HAP-1 (cell line): ENCODE measurements at places on chromosomes 7 and 10.

- DNase-seq, result no peak
Measured at GRCh38 chr10:77131214-77131613, 506.4 kb downstream of the KCNMA1 start.

- DNase-seq, result no peak
Measured at GRCh38 chr7:129859183-129859582, 93.6 kb downstream of the UBE2H start.

GRCh38 chr7:74026406-74026902, 1.5 kb upstream of the ELN start:
- DNase-seq, result no peak

GRCh38 chr10:121406823-121407545, 191.3 kb downstream of the FGFR2 start:
- DNase-seq, result no peak

GRCh38 chr7:116509982-116510579, 10.5 kb downstream of the CAV2 start:
- DNase-seq, result no peak

DNA sequence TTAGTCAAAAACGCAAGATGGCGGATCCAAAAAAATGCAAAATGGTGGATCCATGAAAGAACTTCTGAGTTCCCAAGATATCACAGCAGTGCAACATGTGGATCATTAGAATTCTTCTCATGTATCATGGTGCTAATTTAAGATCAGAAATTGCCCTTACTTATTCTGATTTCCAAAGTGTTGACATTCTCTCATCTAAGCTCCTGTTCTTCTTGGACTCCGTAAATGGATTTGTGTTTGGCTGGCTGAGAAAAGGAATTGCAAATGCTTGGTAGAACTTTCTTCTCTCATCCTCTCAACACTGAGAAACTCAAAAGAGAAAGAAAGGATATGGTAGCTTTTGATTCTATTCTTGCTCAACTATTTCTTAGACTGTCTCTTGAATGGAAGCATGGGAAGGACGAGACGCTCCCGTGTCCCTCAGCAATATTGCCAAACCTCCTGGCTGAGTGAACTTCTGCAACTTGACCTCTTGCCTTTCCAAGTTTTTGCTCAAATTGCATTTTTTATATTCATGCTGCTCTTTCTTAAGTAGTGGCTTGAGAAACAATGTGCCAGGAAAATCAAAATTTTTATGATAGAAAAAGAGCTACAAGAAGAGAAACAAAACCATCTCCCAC, 44.7 kb downstream of the FRMD4A start:
- DNase-seq, result no peak

- no peak for DNase-seq
Measured at GRCh38 chr7:148581624-148582023, 8.9 kb upstream of the C7orf33 start.

- DNase-seq, result no peak
Measured at GRCh38 chr7:2404714-2405119, 1.3 kb downstream of the CHST12 start.

- DNase-seq, result no peak
Measured at GRCh38 chr7:132009778-132010177, 453.4 kb upstream of the PODXL start.

DNA sequence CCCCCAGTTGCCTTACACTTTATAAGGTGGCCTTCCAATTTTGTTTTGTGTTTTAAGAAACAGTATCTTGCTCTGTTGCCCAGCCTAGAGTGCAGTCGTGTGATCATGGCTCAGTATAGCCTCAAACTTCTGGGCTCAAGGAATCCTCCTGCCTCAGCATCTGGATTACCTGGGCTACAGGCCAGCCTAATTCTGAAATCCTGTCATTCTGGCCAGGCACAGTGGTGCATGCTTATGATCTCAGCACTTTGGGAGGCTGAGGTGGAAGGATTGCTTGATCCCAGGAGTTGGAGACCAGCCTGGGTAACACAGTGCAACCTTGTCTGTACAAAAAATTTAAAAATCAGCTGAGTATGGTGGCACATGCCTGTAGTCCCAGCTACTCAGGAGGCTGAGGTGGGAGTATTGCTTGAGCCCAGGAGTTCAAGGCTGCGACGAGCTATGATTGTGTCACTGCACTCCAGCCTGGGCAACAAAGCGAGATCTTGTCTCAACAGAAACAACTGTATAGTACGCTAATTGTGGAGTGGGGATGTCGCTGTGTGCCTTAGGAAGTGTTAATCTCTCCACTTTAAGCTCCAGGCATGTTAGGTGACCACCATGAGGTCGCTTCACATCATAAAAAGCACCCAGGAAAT, 24.7 kb upstream of the RBM33 start:
- no peak for DNase-seq

DNA sequence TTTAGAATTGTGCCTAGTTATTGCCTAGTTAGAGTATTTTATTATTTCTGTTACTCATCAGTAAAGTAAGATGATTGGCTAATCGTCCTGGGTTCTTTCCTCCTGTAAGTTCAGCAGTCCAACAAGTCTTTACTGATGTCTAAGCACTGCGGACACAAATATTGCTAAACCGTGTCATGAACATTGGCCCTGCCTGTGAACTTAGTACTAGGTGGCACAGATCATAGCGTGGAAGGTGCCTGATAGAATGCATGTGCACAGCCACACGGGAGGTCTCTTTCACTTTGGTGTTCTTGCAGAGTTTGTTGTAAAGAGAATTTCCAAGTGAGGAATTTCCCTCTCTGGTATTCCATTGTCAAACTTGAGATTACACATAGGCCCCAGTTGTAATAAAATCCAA, 38.0 kb downstream of the RBM33 start:
- no peak for DNase-seq

DNA sequence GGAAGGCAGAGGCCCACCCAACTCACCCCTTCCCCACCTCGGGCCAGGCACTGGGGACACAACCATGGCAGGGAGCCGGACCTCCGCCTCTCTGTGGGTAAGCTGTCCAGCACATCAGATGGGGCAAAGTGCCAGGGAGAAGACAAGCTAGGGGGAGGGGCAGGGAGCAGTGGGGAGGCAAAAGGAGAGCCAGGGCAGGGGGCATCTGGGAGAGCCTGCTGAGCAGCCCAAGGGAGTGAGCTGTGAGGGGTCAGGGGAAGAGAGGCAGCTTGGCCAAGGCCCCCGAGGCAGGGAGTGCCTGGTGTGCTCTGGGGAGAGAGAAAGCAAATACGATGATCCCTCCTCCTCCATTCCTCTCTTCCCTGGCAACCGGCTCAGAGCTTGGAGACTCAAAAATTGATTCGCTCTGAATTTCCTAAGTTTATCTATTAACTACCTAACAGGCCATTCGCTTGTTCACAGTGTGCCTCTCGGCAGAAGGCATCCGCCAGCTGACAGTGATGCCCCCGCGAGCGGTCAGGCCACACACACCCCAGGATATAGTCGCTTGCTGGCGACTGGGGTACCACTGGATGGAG, 4.5 kb downstream of the CAMK2B start:
- DNase-seq, result no peak

DNA sequence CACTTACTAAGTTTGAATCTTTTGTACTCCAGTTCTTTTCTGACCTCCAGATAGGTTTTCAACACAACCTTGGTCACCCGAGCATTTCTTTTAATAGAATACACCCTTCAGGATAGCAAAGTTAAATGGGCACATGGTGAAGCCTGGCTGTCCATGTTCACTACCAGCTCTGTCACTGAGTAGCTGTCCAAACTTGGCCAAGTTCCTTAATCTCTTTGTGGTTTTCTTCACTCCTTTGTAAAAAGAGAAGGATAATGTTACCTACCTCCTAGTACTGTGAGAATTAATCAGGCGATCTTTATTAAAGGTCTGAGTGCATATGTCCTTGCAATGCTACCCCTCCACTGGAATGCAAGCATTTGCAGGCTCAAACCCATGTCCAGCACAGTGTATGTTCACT, 128.1 kb upstream of the PTPRZ1 start:
- DNase-seq, result no peak
